ENCODE measurements at places on chromosomes 7 and 10.

GRCh38 chr7:25885057-25885576, 266.9 kb upstream of the NFE2L3 start:
- no peak for DNase-seq

- DNase-seq: no peak
These were observed 873.4 kb downstream of the KCNMA1 start for GRCh38 chr10:76764177-76764576.

GRCh38 chr7:102450242-102450641, 14.4 kb downstream of the ALKBH4 start:
- no peak for DNase-seq

GRCh38 chr10:36489611-36490228, 635.7 kb upstream of the ANKRD30A start:
- DNase-seq: peak; percentile 66

DNA sequence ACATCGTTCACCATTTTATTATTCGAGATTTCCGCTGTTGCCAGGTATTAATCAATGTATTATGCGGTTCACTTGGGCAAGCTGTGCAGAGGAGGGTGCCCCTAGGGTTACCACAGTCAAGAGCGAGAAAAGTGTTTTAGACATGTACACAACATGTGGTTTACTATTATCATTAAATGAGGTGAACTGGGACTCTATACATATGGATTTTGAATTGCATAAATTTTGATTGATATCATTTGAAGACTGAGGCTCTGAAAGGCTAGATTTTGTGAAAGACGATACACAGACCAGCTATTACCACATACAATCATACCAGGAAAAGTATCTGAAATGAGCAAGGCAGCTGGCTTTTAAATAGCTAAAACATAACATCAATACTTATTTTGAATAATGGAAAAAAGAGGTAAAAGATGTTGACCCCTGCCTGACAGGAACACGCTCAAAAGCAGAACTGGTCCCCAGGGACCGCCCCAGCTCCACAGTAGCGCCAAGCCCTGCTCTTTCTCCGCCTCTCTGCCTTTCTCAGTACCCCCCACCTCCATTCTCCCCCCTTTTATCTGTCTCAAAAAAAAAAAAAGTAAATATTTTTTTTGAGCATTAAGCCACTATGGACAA, 413.4 kb upstream of the MKI67 start:
- no peak for DNase-seq

DNA sequence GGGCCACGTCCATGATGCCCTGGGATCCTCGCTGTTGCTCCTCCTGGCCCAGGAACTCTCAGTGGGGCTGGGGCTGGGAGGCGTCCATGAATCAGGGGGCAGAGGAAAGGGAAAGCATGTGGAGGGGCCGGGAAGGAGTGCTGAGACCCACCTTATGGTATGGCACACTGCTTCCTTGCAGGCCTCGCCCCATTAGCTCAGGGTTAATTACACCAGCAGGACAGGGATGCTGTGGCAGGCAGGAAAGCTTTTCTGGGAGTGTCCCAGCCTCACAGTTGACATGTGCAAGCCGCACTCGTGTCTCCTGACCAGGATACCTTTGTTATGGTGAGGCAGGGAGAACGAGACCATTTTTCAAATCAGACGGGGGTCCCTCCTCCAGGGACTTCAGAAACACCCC, 109.7 kb upstream of the PCBD1 start:
- DNase-seq: no peak

DNA sequence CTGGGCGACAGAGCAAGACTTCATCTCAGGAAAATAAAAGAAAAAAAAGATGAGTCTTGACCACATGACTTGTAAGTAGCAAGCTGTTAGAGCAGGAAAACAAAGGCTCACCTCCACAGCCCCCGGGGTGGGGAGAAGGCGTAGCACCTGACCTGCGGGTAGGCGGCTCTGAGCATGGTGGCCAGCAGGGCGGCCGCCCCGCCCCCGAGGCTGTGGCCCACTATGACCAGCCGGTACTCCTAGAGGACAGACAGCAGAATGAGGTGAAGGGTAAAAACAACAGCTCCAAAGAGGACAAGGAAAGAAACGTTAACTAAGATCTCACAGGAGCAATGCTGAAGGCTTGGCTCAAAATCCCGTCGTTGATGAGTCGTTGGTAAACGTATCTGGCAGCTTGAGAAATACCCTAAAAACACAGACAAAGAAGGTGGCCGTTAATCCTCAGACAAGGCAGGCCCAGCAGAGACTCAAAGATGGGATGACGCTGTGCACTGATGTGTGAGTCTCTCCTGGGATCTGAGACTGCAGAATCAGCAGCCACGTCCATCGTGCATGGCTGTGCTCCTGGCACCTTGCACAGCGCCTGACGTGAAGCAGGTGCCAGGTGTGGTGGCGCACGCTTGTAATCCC, 31.1 kb downstream of the DAGLB start:
- no peak for DNase-seq

DNA sequence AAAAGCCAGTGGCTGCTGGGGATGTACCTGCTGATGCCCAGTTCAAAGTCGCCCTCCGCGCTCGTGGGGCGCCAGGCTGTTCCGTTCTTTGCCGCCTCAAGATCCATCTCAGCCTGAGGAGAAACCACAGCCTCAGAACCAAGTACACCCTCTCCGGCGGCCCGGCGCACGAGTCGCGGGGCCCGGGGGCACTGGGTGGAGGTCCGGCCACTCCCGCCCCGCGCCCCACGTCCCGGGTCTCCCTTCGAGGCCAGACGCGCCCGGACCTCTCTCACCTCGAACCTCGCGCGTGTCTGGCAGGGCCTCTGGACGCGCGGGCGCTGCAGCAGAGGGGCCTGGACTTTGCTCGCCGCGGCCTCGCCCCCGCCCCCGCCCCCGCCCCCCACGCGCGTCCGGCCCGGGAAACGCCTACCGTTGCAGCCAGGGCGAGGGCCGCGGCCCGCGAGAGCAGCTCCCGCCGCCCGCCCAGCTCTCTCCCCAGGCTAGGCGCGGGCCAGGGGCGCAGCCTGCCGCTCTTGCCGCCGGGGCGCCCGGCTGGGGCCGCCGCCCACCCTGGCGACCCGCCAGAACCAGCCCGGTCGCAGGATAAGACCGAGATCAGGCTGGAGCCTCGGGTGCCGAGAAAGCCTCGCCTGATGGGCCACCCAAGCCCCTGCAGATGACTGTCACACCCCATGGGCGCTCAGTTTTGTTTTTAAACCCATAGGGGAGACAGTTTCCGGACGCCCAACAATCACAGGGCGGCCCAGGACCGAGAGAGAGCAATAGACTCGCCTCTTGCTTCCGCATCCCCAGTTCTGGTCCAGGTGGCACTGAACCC, at the start of gene ABCB4:
Gene ABCB4 (minus strand): TSS at position 322 of the 820 bp plus-strand sequence. CDS start 215 bp downstream, at position 107.
- DNase-seq: no peak

DNA sequence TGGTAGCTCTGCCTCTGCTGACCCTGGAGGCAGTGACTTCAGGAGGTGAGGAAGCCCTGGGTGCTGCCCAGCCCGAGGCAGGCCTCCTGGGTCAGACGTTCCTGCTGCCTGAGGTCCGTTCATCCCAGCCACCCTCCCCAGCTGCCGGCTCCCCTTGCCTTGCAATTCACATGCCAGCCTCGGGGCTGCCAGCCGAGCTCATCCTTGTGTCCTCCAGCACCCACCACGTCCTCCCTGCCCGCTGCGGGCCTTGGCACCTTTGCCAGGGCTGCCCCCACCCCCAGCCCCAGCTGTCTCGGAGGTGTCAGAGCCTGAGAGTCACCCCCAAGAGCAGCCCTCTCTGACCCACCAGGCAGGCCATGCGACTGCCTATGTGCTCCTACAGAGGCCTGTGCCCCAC, 162.1 kb upstream of the RNF32 start:
- DNase-seq: no peak

- no peak for DNase-seq
These were observed 322.9 kb upstream of the NRP1 start for GRCh38 chr10:33657154-33657908.

- peak; percentile 6 for DNase-seq
These were observed 23.8 kb upstream of the MSMB start for GRCh38 chr10:46069771-46070463.

- DNase-seq: no peak
These were observed 43.2 kb downstream of the SVOPL start for GRCh38 chr7:138657854-138658386.

- DNase-seq: no peak
These were observed 242.3 kb upstream of the AOAH start for GRCh38 chr7:36966636-36967035.

DNA sequence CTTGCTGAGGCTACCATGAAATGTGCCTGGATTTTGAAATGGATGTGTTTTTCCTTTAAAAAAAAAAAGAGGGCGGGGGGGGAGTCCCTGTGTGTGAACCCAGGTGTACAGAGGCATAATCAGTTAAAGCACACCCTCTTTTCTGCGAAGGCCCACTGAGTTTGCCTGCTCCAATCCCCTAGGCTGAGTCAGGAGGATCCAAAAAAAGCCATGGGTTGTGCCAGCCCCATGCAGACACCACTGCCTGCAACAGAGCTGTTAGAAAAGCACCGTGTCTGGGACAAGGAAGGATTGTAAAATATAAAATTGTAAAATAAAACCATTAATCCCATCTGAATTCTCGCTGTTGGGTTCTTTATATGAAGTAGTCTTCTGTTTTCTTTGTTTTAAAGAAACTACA, 217.9 kb downstream of the ADAM12 start:
- no peak for DNase-seq

DNA sequence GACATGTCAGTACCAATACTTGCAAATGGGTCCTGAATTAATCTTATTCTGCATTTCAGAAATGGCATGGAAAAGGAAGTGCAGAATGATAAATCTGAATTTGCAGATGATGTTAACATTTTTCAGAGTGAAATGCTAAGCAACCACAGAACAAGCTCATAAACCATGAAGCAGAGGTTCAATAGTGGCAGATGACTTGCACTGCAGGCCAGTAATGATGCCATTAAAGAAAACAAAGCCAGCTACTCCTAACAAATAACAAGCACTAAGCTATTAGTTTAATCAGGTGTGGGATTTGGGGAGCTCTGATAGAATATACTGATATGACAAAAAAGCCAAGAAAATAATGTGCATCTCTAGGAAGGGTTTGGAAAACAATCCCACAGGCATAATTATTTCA, 85.4 kb downstream of the FAM13C start:
- no peak for DNase-seq

GRCh38 chr10:132399117-132400035, 2.4 kb downstream of the PWWP2B start:
- no peak for DNase-seq

GRCh38 chr10:47179291-47179647, 120.7 kb upstream of the GDF10 start:
- no peak for DNase-seq

DNA sequence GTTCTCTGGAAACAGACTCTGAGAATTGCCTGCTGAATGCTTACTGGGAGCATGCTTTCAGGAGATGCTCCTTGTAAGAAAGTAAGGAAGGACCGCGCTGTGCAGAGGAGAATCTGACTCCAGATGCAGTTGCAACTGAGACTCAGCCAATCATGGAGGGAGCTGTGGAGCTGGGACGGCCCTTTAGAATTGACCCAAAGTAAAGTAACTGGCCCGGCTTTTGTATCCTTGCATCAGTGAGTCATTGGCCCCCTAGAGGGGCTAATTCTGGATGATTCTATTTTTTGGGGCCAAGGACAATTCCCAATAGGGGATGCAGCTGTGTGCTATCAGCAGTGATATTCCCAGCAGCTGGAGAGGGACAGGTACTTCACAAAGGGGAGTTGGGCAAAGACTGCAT, 170.4 kb downstream of the PTEN start:
- no peak for DNase-seq

- no peak for DNase-seq
These were observed 340.1 kb upstream of the MGMT start for GRCh38 chr10:129126982-129127381.

DNA sequence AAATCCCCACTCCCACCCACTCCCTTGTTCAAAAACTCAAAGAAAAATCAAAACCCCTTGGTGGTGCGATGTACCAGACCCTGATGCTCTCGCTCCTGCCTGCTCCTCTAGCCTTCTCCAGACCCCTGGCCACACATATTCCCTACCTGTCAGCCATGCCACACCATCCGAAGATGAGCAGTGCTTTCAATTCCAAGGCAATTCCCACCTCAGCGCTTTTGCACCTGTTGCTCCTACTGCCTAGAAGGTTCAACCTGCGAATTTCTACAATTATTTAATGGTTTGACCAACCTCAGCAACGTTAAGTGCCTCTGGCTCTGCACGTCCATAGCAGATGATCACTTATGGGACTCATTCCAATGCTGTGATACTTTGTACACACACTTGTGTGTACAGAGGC, 11.1 kb downstream of the SLC16A12 start:
- no peak for DNase-seq

DNA sequence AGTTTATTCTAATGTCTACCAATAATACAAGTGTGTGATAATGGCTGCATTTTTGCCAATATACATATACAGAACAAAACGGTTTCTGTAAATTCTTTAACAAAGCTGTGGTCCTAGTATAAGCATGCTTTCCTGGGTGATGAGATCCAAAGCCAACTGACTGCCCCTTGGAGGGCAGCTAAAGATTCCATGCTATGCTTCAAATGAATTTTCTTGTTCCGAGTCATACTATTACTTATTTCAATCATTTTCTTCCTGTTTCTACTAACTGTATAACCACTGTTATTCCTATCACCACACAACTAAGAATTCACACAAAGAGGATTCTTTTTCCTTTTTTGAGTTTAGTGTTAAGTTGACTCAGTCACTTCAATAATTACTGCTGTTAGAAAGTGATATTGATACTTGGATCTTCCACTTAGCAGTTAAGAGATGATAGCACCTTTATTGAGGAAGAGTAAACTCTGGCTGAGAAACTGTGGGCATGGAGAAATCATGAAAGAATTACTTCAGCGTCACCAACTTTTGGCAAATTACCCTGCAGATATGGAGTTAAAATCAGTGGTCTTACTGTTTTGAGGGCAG, 197.5 kb downstream of the ARL4A start:
- DNase-seq: peak; percentile 30

- DNase-seq: peak; percentile 94
These were observed 54.7 kb upstream of the CCAR1 start for GRCh38 chr10:68666280-68666760.

- DNase-seq: no peak
These were observed 31.4 kb upstream of the PAX2 start for GRCh38 chr10:100713859-100714565.

GRCh38 chr7:100538348-100538653, 702 bp upstream of the AGFG2 start:
- no peak for DNase-seq

- DNase-seq: peak; percentile 70
These were observed 364.9 kb downstream of the SUGCT start for GRCh38 chr7:40499718-40500117.

DNA sequence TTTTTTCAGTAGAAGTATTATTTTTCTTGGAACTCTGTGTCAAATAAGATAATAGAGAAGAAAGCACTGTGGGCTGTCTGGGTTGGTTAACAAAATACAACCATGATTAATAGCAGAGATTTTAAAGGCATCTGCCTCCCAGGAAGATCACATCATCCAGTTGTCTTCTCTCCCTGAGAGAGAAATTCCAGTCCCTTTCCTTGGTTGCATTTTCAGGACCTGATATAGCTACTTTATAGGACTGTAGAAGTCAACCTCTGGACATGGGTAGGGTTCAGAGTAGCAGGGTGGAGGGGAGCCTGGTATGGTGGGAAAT, 309.9 kb upstream of the IGFBP3 start:
- no peak for DNase-seq

- DNase-seq: peak; percentile 95
These were observed 69.4 kb upstream of the HECTD2 start for GRCh38 chr10:91340613-91341362.

All from AG10803 (cell line).